ENCODE measurements at places on chromosomes 16 and 17.
A peak's percentile ranks its signal among the peaks of the same experiment; 100 is the strongest.

GRCh38 chr17:17508019-17508535 is 11.9 kb upstream of the RASD1 start:
- no peak for DNase-seq

DNA sequence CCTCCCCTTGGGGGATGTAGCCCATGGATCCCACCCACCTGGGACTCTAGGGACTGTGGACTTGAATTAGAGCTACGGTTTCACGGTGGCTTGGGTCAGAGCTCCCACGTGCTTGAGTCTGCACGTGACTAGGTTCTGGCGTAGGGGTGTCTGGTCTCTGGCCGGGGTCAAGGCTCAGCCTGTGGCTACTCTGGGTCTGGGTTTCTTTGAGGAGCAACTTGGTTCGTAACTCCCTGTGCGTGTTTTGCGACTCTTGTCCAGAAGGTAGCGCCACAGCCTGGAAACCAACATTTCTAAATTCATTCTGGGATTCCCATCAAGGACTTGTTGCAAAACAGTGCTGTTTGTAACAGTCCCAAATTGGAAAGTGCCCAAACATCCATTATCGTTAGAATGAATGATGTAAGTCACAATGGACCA is 470 bp upstream of the GGT6 start:
- DNase-seq = peak; percentile 72

- DNase-seq = no peak
Measured at GRCh38 chr16:60204181-60204580, 1470.1 kb upstream of the GOT2 start.

GRCh38 chr17:47948706-47949196 is 7.4 kb downstream of the PNPO start:
- no peak for DNase-seq
